CD4-positive, alpha-beta T cell treated with Interleukin-2 at 100 ng/mL for 4 hours (primary cell): ENCODE measurements at places on chromosomes 3 and 15.

GRCh38 chr3:23739536-23739935 is 66.2 kb upstream of the UBE2E1 start:
- DNase-seq = no peak

- DNase-seq = no peak
Measured at GRCh38 chr3:194534243-194534642, 47.4 kb upstream of the ATP13A3 start.

DNA sequence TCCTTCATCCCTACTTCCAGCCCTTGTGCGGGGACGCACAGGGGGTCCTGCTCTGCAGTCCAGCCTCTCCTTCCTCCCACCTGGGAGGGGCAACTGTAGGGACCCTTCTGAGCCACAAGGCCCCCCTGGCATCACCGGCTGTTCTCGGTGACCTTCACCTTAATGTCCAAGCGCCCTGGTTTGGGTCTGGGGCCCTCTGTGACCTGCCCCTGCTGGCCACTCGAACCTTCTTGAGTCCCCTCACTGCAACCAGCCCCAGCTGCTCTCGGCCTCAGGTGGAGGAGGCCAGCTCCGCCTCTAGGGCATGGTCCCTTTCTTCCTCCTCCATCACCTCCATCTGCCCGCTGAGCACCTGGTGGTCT is 57.9 kb downstream of the RGMA start:
- DNase-seq = no peak

DNA sequence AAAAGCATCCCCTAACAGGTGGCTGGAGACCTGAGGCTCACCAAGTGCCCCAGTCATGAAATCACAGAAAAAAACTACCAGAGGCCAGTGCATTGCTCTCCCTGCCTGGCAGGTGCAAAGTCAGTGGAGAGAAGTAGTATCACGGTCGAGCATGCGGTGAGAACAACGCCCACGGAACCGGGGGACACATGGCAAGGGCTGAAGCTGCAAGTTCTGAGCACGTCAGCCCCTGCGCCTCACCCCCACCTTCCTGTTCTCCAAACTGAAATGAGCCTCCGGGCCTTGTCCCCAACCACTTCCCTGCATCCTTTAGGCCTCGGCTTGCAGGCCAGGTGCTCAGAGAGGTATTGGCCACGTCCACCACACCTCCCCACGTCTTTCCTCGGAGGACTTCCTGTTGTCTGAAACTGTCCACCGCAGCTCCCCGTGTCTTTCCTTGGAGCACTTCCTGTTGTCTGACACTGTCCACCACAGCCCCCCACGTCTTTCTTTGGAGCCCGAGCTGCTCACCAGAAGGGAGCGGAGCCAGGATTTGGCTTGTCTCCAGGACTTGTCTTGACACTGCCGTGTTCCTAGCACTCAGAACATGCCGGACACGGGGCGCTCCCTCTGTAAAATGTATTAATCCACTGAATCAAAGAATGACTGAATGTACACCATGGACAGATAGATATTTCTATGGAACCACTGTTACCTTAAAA is 43.9 kb downstream of the NSMCE3 start:
- no peak for DNase-seq

DNA sequence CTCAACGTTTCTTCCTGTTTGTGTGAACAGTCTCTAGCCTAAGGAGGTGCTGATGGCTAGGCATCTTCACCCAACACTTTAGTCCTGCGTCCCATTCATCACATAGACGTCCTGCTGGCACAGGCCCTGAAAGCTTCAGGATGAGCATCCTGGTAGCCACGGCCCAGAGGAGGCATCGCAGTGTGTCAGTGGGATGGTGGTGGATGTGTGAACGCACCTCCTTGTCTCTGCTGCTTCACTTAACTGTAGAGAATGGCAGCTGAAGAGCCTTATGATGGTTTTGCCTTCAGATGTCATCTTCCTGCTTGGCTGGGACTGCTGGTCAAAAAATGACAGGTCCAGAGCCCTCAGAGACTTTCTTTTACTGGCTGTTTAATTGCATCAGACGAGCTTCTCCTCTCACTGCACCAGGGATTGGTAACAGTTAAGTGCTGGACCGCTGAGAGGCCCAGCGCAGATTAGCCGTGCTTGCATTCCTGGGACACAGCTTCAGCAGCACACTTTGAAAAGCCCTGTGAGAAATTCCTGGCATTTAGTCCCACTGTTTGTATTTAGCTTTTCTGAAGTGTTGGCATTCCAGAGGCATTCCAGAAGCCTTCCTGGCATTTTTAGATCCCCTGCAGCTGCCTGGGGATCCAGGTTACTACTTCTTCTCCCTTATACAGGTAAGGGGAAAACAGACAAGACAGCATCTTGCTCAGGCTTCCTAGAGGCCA is 132.4 kb upstream of the PLXNA1 start:
- DNase-seq = no peak
